ENCODE measurements at places on chromosomes 7 and 10.

- no peak for DNase-seq
Observed at GRCh38 chr10:69651362-69651761, 21.3 kb downstream of the FAM241B start.

GRCh38 chr7:78398576-78398975 is 600.0 kb downstream of the PHTF2 start:
- DNase-seq = no peak

DNA sequence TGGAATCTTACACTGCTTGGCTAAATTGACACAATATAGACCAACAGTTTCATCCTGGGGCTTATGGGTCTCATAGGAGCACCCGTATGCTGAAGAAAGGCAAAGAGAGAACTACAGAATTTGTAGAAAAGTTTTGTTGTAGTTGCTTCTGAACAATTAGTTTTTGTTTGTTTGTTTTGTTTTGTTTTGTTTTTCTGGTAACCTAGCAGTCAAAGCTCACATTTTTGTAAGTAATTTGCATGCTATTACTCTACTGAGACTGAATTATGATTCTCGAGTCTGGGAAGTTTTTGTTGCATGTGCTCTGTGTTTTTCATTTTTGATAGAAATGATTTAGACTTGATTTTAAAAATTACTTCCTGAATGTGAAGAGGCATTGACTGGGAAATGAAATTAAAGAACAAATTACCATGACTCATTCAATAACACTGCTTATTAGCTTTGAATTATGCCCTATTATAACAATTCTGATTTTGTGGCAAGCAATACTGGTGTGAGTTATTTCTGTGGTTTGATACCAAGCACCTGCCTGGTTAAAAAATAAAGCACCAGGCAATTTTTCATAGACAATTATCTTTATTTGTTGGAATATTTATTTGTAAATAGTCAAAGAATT is 438 bp downstream of the LSMEM1 start:
- peak; percentile 9 for DNase-seq

DNA sequence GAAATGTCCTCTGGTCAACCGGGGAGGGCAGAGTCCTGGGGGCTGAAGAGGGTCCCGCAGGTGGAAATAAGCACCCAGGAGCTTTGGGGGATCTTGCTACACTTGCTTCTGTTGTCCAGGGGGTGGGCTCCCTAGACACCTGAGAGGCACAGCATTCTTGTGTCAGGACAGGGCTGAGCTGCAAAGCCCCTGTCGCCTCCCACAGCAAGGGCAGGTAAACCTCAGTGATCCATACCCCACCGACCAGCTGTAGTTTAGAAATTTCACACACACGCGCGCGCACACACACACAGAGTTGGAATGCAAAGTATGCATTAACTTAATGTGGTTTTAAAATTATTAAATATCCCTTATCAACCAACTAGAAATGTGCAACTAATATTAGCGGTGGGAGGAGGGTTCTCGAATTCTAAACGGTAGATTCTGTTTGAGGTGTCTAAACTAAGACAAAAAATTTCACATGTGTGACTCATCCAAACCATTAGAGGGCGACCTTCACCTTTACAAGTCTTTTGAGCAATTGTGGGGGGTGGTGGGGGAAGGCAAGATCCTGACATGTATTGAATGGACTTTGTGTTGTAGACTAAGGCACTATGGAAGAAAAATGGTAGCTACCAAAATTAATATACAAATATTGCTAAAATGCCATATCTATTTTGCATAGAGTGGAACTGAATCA is 34.3 kb upstream of the PTF1A start:
- DNase-seq = peak; percentile 47

- no peak for DNase-seq
Observed at GRCh38 chr7:39392151-39392550, 174.1 kb upstream of the YAE1 start.

- peak; percentile 12 for DNase-seq
Observed at GRCh38 chr10:121332829-121333765, 265.1 kb downstream of the FGFR2 start.

All from fibroblast of lung (primary cell).